ENCODE measurements at places on chromosomes 16 and 17.

DNA sequence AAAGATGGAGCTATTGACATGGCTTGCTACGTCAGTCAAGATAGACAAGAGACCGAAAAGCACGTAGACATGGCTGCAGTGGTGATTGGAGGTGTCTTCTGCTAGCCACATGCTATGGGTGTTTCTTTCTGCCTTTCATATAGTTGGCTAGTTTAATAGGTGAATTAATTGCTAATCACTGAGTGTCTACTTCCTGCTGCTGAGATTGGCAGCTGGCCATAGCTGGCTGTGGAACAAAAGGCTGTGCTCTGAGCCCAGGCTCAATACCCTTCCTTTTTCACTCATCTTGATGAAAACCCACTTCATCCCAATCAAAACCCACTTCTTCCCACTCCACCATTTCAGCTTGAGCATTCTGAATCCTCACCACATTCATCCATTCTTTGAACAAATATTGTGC lies 221.4 kb upstream of the MAF start:
- no peak for DNase-seq

- no peak for DNase-seq
Observed at GRCh38 chr16:89829630-89830437, 1.6 kb downstream of the SPIRE2 start.

GRCh38 chr17:36691606-36692005 lies 90.2 kb downstream of the MRM1 start:
- no peak for DNase-seq

GRCh38 chr16:51831595-51832367 lies 680.7 kb upstream of the SALL1 start:
- DNase-seq, result no peak

GRCh38 chr17:40034426-40035161 lies 19.4 kb downstream of the CSF3 start:
- no peak for DNase-seq

DNA sequence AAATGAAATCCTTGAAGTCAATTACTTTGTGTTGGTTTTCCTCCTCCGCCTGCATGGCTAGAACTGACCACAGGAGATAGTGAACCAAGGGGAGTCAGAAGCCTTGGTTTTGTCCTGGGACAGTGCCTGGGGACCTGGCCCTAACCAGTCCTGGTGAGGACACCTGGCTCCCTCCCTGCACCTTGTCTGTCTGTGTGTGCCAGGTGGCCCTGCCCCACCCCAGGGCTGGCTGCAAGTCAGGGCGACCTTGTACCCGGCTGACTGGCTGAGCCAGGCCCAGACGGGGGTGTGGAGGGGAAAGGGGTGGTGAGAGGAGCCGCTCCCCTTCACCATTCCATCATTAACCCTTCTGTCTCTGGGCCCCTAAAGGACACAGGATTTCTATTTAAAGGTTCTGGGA lies 3.4 kb downstream of the RAPGEFL1 start:
- DNase-seq, result no peak

- DNase-seq, result peak; percentile 88
Observed at GRCh38 chr16:495127-495748, 32.3 kb upstream of the CAPN15 start.

GRCh38 chr17:43767053-43767712 lies 8.6 kb upstream of the SOST start:
- DNase-seq, result no peak

DNA sequence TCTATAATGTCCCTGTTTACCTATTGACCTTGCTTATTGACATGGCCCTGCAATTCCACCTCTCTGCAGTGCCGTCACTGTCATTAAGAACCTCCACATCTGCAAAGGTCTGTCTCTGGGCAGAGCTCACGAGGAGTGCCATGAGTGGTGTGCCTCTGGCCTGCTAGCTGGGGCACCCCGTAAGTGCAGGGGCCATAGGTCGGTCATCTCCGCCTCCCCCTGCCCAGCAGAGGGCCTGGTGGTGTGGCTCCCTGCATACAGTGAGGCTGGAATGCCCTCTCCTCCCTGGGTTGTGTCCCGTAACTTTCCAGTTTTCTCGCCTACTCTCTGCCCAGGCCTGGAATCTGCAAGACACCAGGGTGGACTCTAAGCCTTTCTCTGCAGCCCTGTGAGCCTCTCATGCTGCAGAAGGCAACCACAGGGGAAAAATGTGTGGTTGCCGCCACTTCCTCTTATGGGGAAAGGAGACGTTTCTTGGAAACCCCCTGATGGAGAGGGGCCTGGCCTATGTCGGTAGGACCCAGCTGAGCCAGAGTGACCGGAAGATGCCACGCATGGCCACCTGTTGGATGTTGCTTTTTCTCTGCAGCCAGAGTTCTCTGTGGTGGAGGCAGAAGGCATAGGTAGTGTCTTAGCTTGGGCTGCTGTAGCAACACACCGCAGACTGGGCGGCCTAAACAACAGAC lies 2.7 kb upstream of the SNX20 start:
- no peak for DNase-seq

DNA sequence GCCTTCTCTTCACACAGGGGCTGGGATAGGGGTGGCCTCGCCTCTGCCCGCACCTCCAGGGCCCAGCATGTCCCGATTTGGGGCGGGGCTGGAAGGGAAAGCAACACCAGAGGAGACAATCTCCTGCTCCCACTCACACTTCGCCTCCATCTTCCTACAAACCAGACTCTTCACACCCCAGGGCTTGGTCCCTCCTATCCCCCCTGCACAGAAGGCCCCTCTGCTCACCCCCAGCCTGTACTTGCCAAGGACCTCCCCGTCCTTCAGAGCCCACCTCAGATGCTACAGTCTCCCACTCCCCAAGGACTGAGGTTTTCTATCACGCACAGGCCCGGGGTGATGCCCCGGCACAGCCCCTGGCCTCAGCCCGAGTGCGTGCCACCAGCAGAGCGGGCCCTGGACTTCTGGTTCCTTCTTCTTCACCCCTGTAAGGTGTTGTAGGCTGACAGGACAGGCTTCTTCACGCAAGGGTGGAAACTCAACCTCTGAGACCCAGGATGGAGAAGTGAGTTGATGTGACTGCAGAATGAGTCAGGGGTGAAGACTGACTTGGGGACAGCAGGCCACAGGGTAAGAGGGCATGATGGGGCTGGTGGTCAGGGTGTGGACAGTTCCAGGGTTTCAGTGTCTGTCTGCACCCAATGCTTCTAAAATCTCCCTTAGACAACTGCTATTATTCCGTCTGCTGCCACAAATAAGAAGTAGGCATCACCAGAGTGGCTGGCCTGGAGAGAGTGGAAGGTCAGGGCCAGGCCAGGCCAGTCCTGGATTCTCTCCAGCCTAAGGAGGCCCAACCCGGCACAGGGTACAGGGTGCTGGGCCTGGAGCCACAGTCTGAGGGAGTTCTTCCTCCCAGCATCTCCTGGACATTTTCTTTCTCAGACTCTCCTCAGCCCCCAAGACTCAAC lies 2.5 kb downstream of the ITGAE start:
- DNase-seq, result no peak

Data from GM23338 (cell line).